GM04504 (cell line): ENCODE measurements at places on chromosomes 6 and 20.

DNA sequence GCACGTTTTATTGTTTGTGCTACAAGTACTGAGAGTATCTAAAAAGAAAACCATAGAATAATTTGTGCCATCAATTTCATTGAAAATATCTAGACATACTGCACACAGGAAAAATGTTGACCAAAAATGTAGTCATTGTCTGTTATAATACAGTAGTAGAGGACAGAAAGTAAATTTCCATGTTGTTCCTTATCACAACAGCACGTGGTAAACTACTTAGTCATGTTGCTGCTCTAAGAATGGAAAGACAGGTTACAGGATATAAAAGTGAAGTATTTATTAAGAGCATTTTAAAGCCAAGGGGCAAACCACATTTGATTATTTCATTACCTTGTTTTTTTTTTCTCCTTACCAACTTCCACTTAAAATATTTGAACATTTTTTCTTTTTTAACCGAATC lies 89.0 kb upstream of the CEP85L start:
- DNase-seq = no peak

DNA sequence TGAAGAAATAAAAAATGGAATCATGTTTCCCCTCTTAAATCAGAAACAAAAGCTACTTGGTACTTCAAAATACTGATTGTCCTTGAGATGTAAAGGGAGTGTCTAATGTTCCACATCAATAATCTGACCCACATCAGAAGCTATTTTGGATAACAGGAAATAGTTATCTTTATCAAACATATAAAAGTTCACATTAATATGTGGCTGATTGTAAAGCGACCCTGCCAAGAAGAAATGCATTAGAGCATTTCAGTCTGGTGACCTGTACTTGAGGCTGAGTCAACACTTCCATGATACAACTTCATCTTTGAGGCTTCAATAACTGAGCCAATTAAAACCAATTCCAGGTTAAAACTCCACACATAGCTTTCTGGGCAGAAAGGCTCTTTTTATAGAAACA lies 31.8 kb downstream of the SYNE1 start:
- DNase-seq = no peak

DNA sequence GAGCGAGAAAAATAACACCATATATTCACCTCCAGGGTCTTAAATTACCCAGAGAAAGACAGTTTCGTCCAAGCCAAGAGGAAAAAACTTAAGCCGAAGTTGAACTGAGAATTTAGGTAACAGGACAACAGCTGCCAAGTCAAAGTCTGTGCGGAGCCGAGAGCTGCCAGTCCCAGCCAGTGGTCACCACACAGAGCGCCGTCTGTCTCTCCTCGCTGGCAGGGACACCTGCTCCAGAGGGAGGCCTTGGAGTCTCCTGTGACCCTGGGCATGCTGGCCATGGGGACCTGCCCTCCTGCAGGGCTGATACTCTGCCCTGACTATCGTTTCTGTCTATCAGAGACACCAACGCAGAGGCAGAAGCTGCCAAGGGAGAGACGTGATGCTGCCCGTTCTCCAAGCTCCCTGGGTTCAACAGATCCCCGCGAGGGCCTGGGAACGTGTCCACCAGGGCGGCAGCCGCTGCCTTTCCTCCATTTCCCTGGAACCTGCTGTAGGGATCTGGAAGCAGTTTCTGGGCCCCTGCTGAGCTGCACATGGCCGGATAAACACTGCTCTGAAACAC lies 341.3 kb downstream of the SMOC2 start:
- no peak for DNase-seq

DNA sequence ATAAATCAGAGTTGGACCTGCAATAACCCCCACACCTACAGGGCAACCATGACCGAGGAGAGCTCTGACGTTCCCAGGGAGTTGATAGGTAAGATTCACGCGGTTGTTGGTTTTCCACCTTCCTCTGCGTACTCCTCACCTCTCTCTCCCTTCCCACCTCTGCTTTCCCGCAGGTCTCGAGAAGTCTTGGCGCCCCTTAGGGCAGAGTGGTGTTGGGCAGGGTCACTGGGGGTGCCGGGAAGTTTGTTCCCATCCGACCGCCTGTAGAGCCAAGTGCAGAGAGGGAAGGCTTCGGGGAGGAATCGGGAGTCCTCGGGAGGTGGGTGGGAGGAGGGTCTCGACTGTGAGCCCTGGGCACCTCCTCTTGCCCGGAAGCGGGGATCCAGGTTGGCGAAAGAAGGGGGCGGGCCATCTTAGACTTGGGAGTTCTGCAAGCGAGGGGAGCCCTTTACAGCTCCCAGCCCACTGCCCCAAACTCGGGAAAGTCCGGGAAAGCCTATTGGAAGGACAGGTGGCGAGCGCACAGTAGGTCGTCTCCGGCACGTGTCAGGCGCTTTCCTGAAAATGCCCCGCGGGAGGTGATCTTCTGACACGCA lies 672 bp downstream of the CARMIL1 start:
- DNase-seq = no peak

GRCh38 chr6:109117346-109118035 lies 22.2 kb downstream of the CEP57L1 start:
- no peak for DNase-seq

DNA sequence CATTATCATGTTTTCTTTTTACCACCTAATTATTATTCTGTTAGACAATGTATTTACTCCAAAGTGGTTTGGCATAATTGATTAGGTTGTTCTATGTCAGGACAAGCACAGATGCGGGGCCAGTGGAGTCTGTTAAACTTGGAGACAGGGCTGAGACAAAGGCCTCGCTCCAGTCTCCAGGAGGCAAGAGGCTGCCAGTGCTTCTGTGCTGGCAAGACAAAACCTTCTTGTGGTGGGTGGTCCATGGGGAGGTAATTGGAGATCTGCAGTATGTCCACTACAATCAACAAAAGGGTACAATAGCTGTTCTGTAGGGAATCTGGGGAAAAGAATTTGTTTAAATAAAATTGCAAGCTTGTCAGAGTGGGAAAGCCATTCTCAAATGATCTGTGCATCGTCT lies 677.2 kb upstream of the SLC35B3 start:
- DNase-seq = no peak

GRCh38 chr20:5608104-5608441 lies 142.1 kb upstream of the SHLD1 start:
- no peak for DNase-seq

DNA sequence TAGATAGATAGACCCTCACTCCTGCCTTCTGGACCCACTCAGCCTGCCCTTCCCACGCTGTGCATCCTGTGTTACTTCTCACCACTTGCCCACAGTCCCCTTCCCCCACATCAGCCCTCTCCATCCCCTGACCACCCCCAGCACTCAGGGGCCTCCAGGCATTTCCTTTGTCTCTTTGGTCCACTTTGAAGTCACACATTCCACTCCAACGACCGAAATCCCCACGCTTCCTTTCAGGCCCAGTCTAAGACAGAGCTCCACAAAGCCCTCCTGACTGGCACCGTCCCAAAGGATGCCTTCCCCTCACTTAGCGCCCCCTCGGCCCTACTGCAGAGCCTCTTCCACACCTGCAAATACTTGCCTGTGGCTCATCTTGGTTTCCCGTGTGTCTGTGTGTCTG lies 83.8 kb downstream of the FOXF2 start:
- no peak for DNase-seq

DNA sequence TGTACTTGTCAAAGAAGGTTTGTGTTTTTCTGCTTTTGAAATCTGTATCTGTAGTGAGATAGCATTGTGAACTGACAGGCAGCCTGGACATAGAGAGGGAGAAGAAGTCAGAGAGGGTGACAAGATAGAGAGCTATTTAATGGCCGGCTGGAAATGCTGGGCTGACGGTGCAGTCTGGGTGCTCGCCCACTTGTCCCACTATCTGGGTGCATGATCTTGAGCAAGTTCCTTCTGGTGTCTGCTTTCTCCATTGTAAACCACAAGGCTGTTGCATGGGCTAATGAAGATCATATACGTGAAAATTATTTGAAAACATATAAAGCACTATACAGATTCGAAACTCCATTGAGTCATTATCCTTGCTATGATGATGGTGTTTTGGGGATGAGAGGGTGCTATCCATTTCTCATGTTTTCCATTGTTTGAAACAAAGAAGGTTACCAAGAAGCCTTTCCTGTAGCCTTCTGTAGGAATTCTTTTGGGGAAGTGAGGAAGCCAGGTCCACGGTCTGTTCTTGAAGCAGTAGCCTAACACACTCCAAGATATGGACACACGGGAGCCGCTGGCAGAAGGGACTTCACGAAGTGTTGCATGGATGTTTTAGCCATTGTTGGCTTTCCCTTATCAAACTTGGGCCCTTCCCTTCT lies 18.4 kb downstream of the CD83 start:
- DNase-seq = no peak

GRCh38 chr6:153553627-153554026 lies 422.5 kb upstream of the RGS17 start:
- no peak for DNase-seq

GRCh38 chr6:37038292-37039198 lies 33.1 kb downstream of the FGD2 start:
- no peak for DNase-seq

- DNase-seq = peak; percentile 81
These were observed 183.6 kb downstream of the PRL start for GRCh38 chr6:22113026-22113766.

GRCh38 chr6:133099573-133099972 lies 141.6 kb upstream of the EYA4 start:
- DNase-seq = no peak

DNA sequence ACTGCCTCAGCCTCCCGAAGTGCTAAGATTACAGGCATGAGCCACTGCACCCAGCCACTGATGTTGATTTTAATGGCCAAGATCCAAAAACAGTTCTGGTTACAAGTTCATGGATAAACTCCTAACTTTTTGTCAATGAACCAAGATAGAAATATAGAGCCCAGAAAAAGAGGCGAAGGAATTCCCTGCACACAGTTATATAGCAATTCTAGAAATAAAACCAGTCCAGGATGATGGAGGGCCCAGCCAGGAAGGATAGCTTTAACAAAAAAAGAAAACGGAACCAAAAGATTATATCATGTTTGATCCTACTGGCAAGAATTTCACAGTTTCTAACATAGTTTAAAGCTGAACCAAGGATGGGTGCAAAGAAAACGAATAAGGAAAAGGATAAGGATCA lies 10.9 kb downstream of the EPB41L2 start:
- no peak for DNase-seq

DNA sequence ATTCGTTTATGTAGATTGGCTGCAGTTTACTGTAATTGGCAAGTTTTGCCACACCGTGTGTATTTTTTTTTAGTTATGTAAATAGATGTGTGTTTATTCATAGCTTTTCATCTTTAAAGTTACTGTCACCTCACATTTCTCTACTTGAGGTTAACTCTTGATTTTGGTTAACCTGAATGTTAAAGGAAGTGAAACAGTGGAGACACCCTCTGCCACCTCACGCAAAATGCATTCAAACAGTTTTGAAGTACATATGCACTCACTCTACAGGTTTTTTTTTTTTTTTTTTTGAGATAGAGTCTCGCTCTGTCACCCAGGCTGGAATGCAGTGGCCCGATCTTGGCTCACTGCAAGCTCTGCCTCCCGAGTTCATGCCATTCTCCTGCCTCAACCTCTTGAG lies 17.7 kb downstream of the OR2A4 start:
- DNase-seq = no peak

DNA sequence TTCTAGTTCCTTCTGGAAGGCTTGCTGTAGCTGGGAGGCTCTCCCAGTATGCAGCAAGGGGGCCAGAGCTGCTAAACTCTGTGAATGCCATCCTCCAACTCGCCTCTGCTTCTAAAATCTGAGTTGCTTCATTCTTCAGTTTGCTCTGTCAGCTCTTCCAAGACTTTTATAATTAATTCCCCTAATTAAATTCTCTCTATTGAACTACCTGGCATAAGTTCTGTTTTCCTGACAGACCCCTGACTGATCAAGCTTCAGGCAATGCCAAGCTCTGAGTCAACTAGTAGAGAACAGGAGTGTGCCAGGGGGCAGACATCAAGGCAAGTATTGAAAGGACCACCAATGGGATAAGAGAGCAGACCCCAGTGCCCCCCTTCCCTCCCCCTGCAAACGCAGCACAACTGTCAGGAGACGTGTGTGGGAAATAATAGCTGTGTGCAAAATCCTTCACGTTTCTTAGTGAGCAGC lies 109.3 kb upstream of the TAB2 start:
- no peak for DNase-seq

DNA sequence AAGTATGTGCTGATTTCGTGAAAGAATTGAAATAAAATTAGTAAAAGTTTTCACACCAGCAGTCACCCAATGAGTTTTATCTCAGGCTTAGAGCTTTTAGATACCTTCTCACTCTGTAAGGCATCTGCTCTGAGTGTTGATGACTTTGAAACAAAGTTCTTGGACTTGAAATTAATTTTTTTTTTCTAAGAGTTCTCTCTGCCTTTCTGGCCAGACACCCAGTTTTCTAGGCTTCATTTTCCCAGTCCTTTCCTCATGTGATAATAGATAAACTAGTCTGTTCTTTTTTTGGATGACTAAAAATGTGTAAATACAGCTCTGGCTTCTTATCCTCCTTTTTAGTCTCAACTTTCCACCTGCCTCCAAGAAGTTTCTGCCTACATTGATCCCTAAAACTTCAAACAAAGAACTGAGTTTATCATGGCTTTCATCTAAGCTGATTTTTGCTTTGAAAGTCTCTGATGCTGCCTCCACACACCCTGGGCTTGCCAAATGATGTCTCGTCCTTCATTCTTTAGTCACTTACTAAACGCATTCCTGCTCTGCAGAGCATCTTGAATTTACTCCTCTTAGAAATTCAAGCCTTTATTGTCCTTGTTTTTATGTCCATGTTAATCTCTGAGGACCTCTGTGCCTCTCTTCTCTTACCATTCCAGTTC lies 32.7 kb downstream of the SLX4IP start:
- DNase-seq = no peak

GRCh38 chr6:136524936-136525413 lies 25.2 kb downstream of the MAP7 start:
- no peak for DNase-seq

DNA sequence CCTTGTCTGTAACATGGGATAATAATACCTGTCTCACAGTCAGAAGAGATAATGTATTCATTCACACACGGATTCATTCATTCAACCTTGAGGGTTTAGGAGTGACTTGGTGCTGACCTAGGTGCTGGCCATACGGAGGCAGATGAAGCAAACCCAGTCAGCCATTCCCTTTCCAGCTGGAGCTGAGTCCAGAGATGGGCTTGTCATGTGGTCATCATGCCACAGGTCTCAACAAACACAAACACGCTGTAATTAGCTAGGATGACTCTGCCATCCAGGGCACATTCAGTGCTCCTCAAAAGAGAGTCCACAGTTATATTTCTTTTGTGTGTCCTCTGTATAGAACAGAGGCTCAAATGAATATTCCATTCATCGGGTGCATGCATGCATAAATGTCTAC lies 19.5 kb upstream of the PRELID3B start:
- no peak for DNase-seq

DNA sequence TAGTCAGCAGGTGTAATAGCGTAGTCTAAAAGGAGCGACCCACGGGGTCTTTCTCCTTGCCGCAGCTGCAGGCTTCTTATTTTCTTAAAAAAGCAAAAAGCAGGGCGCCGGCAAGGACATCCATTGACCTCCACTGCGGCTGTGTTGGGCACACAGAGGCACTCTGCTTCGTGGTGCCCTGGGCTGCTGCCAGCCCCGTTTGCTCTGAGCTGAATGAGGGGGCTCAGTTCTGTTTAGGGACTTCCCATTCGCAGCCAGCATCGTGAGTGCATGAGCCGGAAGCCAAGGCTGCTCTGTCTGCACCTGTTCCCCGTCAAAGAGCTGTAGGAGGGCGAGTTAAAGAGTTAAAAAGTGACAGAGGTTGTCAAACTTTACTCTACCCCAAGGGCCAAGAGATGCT lies 1.7 kb upstream of the SLC22A2 start:
- no peak for DNase-seq
